ENCODE measurements at places on chromosomes 1 and 21.
A peak's percentile ranks its signal among the peaks of the same experiment; 100 is the strongest.

DNA sequence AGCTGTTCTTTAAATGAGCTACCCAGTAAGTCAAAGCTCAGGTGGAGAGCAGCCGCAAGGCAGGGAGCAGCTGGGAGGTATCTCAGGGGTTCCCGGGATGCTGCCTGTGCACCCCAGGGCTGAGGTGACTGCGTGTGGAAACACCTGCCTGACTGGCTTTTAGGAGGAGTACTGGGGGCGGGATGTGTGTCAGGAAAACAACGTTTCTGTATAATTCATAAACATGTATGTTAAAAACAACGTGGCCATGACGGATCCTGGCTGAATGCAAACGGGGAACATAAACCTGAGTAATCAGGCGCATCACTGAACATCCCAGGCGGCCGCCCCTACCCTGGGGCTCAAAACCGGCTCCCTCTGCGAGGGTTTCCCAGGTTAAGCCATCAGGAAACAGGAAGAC is 1.5 kb downstream of the C1orf159 start:
- no peak for DNase-seq

GRCh38 chr1:202568410-202568809 is 141.8 kb downstream of the SYT2 start:
- DNase-seq: no peak

DNA sequence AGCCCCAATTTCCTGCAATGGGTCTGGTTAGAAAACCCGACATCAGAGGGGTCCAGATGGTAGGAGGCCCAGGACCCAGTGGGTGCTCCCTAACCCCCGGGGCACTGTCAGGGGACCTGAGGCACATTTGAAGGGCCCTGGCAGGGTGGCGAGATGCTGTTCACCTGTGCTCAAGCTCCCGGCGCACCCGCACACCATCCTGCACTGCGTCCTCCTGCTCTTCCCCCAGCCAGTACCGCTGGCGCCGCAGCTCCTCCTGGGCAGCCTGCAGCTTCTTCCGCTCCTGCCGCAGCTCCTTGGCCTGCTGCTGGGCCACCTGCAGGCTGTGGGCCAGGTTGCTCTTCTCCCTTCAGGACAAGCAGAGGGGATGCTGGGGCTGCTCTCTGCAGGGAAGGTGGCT is 36.0 kb downstream of the RNU1-1 start:
- no peak for DNase-seq

- no peak for DNase-seq
Observed at GRCh38 chr1:80919426-80919825, 881.3 kb upstream of the ADGRL2 start.

- DNase-seq: peak; percentile 40
Observed at GRCh38 chr1:234486858-234487840, 8.2 kb upstream of the TARBP1 start.

DNA sequence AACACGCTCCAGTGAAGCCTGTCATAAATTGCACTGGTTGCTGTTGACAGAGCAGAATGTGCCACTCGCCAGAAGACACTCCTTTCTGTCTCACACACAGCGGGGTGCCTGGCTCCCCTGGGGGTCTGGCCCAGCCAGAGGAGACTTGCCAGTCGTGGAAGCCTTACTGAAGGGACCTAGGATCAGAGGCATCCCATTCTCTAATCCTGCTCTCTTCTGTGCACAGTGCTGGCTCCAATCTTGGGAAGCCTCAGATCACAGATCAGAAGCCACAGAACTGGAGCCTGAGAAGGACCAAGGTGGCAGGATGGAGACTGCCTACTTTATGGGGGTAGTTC is 1.4 kb downstream of the SLC9A1 start:
- no peak for DNase-seq
